ENCODE measurements at places on chromosomes 4 and X.
A peak's percentile ranks its signal among the peaks of the same experiment; 100 is the strongest.

DNA sequence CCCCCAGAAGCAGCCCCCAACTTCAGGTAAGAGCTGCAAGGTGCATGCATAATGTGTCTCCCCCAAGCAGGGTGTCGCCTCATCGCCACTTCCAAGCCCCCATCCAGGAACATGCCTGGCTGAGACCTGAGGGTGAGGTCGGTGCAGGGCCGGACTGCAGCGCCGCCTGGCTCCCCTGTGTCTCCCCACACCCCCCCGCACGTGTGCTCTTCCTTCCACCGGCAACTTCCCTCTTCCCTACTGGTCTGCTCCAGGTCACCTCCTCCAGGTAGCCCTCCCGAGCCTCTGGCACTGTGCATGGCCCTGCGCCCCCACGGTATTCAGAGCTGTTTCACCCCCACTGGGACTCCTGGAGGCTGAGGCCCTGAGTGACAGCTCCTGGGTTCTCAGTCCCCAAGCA, 2.2 kb upstream of the BGN start:
- no peak for DNase-seq

GRCh38 chr4:40256329-40256728, 59.5 kb downstream of the RHOH start:
- DNase-seq: no peak

- no peak for DNase-seq
Measured at GRCh38 chr4:159107203-159107925, 4.5 kb downstream of the RAPGEF2 start.

DNA sequence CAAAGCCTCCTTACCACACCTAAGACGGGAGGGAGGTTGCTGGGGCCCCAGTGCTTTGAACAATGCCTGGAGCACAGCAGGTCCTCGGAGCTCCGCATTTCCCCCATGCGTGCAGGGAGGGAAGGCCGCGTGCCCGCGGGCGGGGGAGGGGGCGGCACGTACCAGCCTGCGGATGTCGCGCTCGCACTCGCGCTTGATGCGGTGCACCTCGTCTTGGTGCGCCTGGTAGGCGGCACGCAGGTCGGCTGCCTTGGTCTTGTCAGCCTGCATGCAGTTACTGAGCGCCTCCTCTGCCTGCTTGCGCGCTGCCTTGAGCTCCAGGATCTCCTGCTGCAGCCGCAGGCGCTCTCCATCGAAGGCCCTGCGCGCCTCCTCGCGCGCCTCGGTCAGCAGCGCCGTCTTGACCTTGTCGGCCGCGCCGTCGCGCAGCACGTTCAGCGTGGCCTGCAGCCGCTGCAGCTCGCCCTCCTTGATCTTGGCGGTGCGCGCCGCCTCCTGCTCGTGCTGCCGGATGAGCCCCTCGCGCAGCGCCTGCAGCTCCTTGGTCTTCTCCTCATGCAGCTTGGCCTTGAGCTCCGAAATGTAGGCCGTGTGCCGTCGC, 87.2 kb upstream of the C4orf50 start:
- DNase-seq: no peak

DNA sequence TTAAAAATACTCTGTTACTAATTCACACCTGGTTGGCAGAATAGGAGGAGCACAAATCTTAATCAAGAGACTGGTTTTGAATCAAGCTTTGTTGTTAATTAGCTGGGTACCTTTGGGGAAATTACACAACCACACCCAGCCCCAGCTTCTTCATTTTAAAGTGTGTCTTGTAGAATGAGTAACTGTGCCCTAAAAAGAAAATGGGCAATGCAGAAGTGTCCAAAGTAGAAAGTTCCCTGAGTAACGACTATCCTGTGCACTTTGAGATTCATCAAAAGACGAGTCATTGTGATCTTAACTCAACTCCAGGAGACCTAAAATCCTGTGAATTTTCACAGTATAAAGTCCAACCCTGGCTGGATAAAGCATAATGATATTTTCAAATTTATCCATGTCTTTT, 792.3 kb upstream of the HS3ST1 start:
- DNase-seq: no peak

- DNase-seq: no peak
Measured at GRCh38 chr4:155745984-155746383, 12.8 kb upstream of the GUCY1B1 start.

- peak; percentile 29 for DNase-seq
Measured at GRCh38 chrX:74924449-74925224, 615 bp downstream of the NEXMIF start.

GRCh38 chr4:70300215-70300614, 34.6 kb upstream of the CABS1 start:
- no peak for DNase-seq

GRCh38 chrX:111352424-111352823, 59.6 kb downstream of the DCX start:
- no peak for DNase-seq

GRCh38 chr4:158929939-158930638, 161.3 kb downstream of the FNIP2 start:
- no peak for DNase-seq

DNA sequence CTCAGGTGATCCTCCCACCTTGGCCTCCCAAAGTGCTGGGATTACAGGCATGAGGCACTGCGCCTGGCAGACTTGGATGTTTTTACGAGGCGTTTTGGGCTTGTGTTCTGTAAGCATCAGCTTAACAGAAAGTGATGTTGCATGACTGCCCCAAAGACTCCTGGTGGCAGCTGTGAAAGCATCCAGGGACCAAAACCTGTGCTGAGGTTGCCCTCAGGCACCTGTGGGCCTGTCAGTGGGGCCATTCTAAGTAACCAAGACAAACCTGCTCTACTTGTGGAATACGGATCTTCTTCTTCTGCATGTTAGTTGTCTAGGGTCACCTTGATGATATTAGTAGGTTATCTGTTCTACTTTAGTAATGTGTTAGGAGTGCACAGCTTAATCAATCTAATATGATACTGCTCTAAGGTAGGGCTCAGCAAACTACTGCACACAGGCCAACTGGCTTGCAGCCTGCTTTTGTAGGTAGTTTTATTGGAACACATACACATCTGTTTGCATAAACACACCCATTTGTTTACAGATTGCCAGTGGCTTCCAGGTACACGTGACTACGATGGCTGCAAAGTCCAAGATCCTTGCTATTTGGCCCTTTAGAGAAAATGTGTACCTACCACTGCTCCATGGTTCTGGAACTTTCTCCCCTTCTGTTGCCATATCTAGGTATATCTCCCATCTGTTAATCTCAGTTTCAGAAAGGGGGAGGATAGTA, 136.7 kb downstream of the GPR143 start:
- DNase-seq: no peak

GRCh38 chr4:94536649-94537469, 85.1 kb downstream of the PDLIM5 start:
- no peak for DNase-seq

GRCh38 chrX:6313356-6313755, 84.7 kb upstream of the NLGN4X start:
- no peak for DNase-seq

- peak; percentile 52 for DNase-seq
Measured at GRCh38 chr4:37892641-37893040, 1.8 kb downstream of the TBC1D1 start.

- DNase-seq: no peak
Measured at GRCh38 chrX:132482632-132483031, 6.2 kb downstream of the MBNL3 start.

DNA sequence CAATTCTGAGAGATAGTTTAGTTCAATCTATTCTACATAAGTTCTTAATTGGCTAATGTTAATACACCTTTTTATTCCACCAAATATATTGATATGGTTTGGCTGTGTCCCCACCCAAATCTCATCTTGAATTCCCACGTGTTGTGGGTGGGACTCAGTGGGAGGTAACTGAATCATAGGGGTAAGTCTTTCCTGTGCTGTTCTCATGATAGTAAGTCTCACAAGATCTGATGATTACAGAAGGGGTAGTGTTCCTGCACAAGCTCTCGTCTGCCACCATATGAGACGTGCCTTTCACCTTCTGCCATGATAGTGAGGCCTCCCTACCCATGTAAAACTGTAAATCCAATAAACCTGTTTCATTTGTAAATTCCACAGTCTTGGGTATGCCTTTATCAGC, 11.3 kb downstream of the PPA2 start:
- no peak for DNase-seq

DNA sequence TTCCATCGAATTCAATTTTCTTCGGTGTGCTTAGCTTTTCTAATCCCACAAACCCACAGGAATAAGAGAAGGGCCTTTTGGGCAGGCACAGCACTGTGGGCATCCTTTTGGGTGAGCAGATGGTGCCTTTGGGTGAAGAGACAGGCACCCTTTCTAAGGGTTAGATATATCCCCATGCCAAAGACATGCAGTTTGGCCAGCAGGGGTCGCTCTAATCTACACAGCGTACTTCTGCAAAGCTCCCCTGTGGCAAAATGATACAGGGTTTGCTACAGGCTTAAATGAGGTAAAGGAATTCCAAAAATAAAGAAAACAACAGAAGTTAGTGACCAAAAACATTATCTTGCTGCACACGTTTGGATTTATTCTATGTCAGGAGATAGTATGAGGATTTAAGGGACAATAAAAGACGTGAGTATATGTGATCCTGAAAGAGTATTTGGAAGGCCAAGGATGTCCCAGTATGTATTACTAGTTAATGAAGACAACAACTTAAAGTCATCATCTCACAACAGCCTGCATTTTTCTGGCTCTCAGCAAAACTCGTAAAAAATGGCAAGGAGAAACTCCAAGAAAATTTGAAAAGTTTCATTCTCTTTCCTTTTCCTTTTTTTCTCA, 49.5 kb downstream of the PHEX start:
- DNase-seq: peak; percentile 64

DNA sequence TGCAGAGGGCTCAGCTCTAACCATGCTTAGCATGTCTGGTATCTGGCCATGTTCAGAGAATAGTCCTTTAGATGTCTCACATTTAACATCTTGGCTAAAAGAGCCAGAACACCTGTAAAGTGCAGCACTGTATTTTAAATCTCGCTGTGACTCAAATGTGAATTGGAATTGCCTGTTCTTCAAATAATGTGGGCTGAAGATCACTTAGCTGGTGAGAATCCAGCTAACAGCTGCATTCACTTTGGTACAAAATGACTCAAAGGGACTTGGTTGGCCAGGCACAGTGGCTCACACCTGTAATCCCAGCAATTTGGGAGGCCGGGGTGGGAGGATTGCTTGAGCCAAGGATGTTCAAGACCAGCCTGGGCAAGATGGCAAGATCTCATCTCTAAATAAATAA, 63.5 kb upstream of the PLAC8 start:
- no peak for DNase-seq

- DNase-seq: no peak
Measured at GRCh38 chrX:87397103-87397886, 120.3 kb upstream of the KLHL4 start.

DNA sequence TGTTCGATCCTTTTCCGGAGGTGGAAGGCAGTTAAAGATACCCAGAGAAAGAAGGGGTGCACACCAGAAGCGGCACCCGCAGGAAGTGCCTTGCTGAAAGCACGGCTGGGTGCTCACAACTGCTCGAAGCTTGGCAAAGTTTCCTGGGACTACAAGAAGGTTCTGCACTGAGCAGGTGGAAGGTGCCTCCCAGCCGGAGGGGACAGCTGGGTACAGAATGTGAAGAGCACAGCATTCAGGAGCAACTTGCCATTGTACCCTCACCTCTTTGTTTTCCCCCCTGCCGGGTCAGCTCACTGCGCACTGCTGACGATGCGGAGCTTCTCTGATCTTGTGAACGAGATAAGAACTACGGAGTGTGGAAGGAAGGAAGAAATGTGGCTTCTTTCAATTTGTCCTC, 289.2 kb downstream of the FBXW7 start:
- DNase-seq: peak; percentile 67

GRCh38 chrX:54208531-54208930, 25.5 kb upstream of the FAM120C start:
- DNase-seq: no peak

DNA sequence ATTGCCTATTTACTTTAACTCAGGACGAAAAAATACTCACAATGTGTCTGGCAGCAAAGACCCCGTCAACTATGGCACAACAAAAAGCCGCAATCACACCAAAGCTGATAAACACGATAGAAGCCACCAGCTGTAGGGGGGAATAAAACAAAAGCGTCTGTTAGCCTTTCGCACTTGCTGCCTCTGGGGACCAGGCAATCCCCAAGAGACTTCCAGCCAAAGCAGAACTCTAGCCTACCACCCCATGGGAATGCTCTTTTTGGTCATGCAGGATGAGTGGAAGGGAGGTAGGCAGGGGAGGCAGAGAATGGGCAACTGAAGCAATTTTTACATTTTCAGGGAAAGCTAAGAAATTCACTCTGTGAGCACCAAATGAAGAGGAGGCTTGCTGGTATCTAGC, 20.1 kb downstream of the TMEM255A start:
- no peak for DNase-seq

- no peak for DNase-seq
Measured at GRCh38 chr4:107548211-107548905, 171.7 kb downstream of the PAPSS1 start.

- no peak for DNase-seq
Measured at GRCh38 chr4:142091691-142092182, 455.4 kb downstream of the IL15 start.

DNA sequence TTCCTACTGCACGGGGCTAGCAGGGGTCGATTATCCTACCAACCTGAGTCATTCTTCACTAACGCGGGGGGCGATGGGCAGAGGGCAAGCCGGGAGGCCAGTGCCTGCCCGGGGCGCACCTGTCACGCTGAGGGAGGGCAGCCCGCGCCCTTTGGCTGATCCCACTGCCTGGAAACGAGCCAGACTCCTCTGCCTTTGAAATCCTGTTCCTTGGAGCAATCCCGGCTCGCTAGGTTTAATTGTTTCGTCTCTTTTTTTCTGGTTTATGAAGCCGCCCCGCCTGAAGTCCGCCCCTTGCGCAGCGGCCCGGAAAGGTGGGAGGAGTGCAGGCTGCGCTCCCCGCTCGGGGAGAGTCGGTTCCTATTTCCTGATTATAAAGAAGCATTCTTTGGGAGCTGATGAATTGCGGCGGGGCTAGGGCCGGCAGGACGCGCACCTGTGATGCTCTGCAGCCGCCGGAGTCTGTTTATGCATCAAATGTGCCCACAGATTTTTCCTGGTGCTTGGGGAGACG, 484.2 kb downstream of the BCOR start:
- DNase-seq: peak; percentile 45

DNA sequence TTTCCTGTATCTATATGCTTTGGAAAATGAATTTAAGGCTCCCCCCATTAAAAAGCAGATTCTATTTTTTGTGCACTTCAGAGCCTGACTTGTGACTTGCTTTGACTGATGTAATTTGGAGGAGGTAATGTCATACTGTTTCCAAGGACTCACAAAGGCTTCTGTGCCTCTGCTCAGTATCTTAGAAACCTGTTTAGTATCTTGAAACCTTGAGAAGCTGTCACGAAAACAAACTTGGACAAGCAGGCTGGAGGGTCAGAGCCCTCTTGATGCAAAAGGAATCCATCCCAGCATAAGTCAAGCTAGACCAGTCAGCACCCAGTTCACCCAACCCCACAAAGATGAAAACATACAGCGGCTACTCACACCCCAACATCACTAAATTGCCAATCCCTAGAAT, 560.0 kb upstream of the PCDH7 start:
- DNase-seq: no peak

- DNase-seq: no peak
Measured at GRCh38 chr4:100075486-100076270, 114.6 kb downstream of the DDIT4L start.

Measured in CD4-positive, alpha-beta T cell treated with Interleukin-17A for 4 hours (primary cell).